Activated CD8-positive, alpha-beta T cell treated with anti-CD3 and anti-CD28 coated beads for 36 hours (primary cell): ENCODE measurements at places on chromosomes 12 and 14.

- peaks cover 5% of the 10 kb centered on the region for H3K4me1 ChIP-seq
- peaks cover 7% of the 10 kb centered on the region for H3K27me3 ChIP-seq
- no peak overlapping the region for H3K27ac ChIP-seq
These were observed 58.3 kb upstream of the JDP2 start for GRCh38 chr14:75369506-75369905.

GRCh38 chr12:28905220-28905955, 243.7 kb upstream of the FAR2 start:
- H3K27me3 ChIP-seq, result no peaks in the 10 kb centered on the region
- H3K4me3 ChIP-seq, result no peak overlapping the region
- H3K27ac ChIP-seq, result no peak overlapping the region
- H3K4me1 ChIP-seq, result no peaks in the 10 kb centered on the region

DNA sequence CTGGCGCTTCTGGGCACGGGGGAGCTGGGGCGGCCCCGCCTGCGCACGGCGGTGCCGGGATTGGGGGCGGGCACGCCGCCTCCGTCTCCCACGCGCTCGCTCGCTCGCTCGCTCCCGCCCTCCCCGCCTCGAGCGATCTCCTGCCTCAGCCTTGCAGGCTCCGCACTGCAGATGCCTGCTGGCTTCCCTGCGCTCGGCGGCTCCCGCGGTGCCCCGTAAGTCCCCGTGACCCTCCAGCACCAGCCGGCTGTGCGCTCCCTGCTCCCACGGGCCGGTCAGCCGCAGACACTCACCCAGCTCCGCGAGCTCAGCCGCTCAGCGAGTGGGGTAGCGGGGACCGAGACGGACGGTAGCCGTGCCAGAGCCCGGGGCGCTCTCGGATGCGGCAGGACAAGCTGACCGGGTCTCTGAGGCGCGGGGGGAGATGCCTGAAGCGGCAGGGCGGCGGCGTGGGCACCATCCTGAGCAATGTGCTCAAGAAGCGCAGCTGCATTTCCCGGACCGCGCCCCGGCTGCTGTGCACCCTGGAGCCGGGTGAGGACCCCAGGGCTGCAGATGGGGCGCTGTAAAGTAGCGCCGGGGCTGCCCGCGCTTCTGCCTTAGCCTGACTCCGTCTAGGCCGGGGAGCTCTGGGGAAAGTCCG, at the start of gene TBC1D30:
TBC1D30 (plus strand) TSS at position 148 of the 643 bp plus-strand sequence; CDS start at position 381, 233 bp downstream.
- H3K4me1 ChIP-seq, result peaks cover 14% of the 10 kb centered on the region
- peak within 1 kb of the TSS; percentile 72 for H3K4me3 ChIP-seq
- DNase-seq, result peak; percentile 33
- peaks cover 47% of the 10 kb centered on the region for H3K27me3 ChIP-seq
- no peak within 1 kb of the TSS for H3K27ac ChIP-seq

DNA sequence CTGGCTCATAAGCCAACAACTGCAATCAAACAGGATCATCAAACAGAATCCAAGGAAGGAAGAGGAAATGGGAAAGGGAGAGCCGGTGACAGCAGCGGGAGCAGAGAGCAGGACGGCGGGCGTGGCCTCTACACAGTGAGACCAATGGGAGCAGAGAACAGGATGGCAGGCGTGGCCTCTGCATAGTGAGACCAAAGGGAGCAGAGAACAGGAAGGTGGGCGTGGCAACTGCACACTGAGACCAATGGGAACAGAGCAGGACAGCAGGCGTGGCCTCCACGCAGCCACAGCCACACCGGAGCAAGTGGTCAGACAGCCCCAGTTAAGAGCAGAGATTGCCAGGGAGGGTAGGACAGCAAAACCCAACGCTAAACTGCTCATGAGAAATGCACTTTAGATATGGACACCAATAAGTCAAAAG, 16.4 kb downstream of the LRCOL1 start:
- peaks cover 16% of the 10 kb centered on the region for H3K27me3 ChIP-seq
- no peaks in the 10 kb centered on the region for H3K36me3 ChIP-seq
- DNase-seq, result peak; percentile 52
- peaks cover 10% of the 10 kb centered on the region for H3K4me1 ChIP-seq

- no peaks in the 10 kb centered on the region for H3K36me3 ChIP-seq
- DNase-seq, result no peak
- no peaks in the 10 kb centered on the region for H3K4me1 ChIP-seq
- H3K27me3 ChIP-seq, result peaks cover 7% of the 10 kb centered on the region
- H3K4me3 ChIP-seq, result no peak overlapping the region
These were observed 18.1 kb upstream of the KSR2 start for GRCh38 chr12:117986705-117987469.

DNA sequence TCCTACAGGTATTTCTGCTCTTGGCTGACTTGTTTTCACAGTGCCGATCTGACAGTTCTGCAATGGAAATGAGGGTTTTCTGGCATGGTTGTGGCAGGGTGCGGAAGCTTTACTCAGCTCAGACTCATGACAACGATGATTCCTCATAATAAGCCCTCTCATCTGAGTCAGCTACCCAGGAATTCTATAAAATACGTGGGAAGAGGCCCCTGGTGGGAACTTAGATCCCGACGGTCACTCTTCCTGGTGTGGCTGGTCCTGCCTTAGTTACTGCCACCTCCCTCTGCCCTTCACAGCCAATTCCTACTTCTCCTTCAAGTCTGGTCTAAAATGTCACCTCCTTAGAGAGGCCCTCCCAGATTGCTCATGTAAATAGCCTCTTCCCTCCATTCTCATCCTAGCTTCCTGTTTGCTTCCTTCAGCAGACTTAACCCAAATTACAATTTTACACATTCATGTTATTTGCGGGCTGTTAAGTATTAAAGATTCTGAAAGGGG, 104.2 kb upstream of the MAP1LC3B2 start:
- no peaks in the 10 kb centered on the region for H3K27me3 ChIP-seq
- H3K36me3 ChIP-seq, result no peaks in the 10 kb centered on the region
- no peak overlapping the region for H3K27ac ChIP-seq
- H3K4me1 ChIP-seq, result no peaks in the 10 kb centered on the region
- no peak overlapping the region for H3K4me3 ChIP-seq

DNA sequence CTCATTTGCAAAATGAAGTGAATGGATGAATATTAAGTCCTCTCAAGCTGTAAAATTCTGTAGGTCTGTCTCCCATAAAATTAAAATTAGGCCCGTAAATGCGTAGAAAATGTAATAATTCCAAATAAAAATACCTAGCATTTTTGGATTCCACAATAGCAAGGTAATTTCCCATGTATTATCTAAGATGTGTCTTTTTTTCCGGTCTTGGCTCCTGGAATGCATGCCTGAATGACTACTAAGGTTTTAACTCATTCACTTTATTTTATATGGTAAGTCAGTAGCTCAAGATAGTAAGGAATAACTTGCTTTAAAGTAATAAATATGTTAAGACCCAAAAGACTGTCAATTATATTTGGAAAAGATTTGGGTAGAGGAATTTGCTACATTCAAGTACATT, 11.1 kb downstream of the TXNRD1 start:
- H3K36me3 ChIP-seq, result no peaks in the 10 kb centered on the region
- peaks cover 10% of the 10 kb centered on the region for H3K27me3 ChIP-seq
- H3K4me3 ChIP-seq, result no peak overlapping the region
- peaks cover 2% of the 10 kb centered on the region for H3K4me1 ChIP-seq
- no peak for DNase-seq

DNA sequence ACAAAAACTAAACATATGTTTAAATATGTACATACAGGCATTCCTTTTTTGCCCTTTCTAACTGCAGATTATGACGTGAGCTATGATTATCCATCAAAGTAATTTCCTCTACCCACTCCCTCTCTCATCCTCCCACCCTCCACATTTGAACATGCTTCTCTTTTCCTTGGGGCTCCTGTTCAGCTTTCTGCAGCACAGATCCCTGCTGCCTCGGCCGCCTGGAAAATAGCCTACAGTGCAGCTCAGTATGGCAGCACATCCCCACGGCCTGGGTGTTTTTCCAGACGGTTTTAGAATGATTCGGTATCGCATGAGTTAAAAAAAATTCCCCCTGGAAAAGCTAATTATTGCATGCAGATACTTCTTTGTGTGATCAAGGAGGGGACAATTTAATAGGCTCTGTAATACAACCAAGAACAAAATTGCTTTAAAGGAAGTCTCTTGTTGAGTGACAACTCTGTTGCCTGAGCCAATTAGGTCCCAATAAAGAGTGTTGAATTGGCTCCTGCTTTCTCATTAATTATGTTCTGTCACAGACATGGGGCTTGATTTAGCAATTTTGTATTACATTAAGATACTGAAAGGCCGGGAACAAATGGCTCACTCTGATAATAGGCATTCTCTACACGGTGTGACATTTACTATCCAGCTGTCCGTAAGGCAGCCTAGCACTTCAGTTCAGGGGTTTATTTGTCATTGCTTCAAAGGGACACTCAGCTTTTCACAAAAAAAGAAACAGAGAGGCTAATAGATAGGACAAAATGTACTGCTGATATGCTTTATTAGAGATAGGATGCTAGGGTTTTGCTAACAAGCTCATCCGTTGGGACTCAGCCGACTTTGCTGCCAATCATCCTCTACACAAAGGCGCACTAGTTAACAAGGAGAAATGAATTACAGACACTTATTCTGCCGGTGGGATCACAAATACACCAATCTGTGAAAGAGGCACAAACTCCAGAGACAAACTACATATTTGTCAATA, 285.8 kb upstream of the G2E3 start:
- H3K4me3 ChIP-seq, result no peak overlapping the region
- peaks cover 5% of the 10 kb centered on the region for H3K4me1 ChIP-seq
- peaks cover 4% of the 10 kb centered on the region for H3K27me3 ChIP-seq
- H3K36me3 ChIP-seq, result no peaks in the 10 kb centered on the region
- no peak for DNase-seq

GRCh38 chr14:103727313-103727980, 11.8 kb downstream of the ZFYVE21 start:
- no peak overlapping the region for H3K4me3 ChIP-seq
- H3K4me1 ChIP-seq, result no peaks in the 10 kb centered on the region
- DNase-seq, result no peak
- H3K27ac ChIP-seq, result no peak overlapping the region

GRCh38 chr14:31942166-31942841, 134.8 kb upstream of the ARHGAP5 start:
- no peak for DNase-seq
- no peak overlapping the region for H3K4me3 ChIP-seq
- H3K27ac ChIP-seq, result no peak overlapping the region
- no peaks in the 10 kb centered on the region for H3K36me3 ChIP-seq
